ENCODE measurements at places on chromosomes 3 and 15.

GRCh38 chr3:45126730-45127129 lies 19.4 kb downstream of the CDCP1 start:
- DNase-seq, result no peak

DNA sequence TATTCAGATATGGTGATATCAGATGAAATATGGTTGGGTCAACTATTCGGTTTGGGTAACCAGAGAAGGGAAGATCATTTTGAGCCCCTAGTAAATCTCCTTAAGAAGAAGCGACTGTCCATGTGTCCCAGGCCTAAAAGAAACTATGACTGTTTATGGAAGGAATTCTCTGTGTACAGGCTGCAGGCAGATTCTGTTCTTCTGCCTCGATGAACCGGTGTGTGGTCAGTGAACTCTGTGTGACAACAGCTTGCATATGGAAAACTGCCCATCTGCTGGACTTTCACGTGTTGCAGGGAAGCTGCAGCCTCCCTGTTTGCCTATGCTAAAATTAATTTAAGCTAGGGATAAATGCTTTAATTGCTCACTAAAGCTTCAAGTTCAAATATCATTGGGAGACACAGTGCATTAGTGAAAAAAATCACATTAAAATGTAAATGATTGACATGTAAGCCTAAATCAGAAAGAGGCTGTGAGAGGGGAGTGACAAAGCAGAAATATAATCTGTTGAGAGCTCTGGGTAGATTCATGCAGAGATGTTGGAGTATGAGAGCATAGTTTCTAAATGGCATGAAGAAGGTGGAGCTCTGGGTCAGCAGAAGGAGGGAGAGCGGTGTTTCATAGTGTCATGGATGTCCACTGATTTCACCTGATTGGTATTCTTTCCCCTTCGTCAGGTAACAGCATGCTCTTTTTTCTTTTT lies 65.4 kb upstream of the PFN2 start:
- DNase-seq, result no peak

- DNase-seq, result no peak
Measured at GRCh38 chr3:60759439-60759838, 491.8 kb downstream of the FHIT start.

DNA sequence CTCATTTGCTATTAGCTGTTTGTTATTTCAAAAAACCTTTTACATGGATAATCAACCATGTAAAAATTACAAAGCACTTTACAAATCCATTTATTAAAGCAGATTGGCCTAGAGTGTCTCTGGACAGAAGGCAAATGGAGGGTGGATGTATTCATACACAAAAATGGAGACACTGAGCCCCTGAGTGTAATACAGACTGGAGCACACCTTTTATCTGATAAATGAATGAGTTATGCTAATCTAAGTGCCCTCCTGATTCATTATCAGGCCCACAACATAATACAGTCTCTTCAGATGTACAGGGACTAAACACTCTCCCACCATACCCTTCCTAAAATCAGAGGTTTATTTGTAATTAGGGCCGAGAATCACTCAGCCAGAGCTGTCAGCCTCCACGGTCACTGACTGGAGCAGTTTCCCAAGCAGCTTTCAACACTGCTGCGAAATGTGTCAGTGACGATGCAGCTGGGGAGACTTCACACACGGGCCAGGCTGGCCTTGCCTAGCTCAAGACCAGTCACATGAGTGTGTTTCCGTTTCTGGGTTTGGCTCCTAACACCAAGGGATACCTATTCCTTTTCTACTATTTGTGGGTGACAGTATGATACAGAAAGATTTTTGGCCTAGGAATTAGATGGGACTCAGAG lies 271.8 kb downstream of the ZIC1 start:
- peak; percentile 59 for DNase-seq

- DNase-seq, result no peak
Measured at GRCh38 chr3:43348852-43349574, 62.7 kb downstream of the SNRK start.

GRCh38 chr3:177055605-177056571 lies 141.4 kb downstream of the TBL1XR1 start:
- no peak for DNase-seq

DNA sequence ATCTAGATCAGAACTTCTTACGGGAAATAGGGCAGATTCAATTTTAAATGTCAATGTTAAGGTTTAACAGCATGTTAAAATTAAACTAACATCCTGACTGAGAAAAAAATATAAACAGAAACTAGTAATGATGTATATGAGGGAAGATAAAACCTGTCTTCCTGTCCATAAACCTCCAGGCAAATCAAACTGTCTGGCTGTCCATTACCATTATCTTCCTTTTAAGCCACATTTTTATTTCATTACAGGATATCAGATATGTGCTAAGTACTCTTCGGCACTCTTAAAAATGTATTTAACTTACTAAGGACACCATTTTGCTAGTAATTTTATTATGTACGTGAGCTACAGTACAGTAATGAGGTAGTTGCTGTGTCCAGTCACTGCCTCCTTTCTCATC lies 1461.7 kb upstream of the ALCAM start:
- DNase-seq, result no peak

GRCh38 chr3:109430911-109431563 lies 93.7 kb upstream of the DPPA4 start:
- DNase-seq, result no peak

GRCh38 chr3:118167571-118167970 lies 867.1 kb downstream of the IGSF11 start:
- no peak for DNase-seq

DNA sequence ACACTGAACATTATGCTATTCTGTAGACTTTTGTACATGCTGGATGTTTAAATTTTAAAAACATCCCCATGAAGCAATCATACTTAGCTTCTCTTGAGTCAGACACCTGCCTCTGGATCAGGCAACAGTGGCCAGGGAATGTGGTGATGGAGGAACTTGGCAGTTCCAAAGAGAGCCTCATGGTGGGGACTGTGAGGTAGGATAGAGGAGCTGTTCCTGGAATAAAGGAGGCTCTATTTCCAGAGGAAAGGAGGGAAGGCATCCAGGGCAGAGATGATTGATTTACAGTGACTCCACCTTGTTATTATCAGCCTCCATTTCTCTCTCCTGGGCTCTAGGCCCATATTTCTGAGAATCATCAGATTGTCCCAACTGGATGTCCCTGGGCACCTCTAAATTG lies 35.0 kb upstream of the ABHD17C start:
- no peak for DNase-seq

GRCh38 chr3:68256635-68257223 lies 602.3 kb upstream of the SUCLG2 start:
- no peak for DNase-seq

DNA sequence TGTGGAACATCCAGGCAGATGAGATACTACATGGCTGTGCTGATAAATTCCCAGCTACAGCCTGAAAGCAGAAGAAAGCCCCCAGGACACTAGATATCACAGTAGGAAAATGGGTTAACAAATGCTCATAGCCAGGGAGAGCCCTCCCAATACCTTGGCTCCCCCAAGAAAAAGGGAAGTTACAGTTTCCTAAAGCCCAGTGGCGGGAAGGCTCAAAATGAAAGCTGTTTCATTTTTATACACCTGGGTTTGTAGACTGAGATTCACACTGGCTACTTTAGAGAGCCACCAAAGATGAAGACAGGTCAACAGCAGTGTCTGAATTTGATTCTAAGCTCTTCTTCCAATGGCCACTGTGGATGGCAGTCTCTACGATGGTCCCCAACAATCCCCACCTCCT lies 55.0 kb upstream of the TOPAZ1 start:
- no peak for DNase-seq

GRCh38 chr3:17030956-17031652 lies 146.3 kb downstream of the PLCL2 start:
- DNase-seq, result no peak

- DNase-seq, result no peak
Measured at GRCh38 chr15:73244333-73244732, 124.4 kb downstream of the HCN4 start.

GRCh38 chr15:84582583-84583157 lies 18.1 kb upstream of the ZSCAN2 start:
- no peak for DNase-seq

DNA sequence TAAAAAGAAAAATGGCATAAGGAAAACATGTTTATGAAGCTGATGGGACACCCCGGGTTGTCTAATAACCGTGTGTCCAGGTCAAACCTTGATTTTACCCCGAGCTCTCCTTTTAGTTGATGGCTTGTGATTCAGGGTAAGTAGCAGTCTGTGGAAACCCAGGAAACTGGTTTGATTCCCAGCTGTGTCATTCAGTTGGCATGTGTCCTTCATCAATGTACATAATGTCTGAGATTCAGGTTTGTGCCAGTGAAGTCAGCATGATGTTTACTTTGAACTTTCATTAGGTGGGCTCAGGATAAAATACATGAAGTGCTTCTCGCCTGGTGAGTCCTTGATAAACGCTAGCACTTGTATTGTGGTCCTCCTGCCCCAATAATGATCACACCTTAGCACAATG lies 4.3 kb upstream of the COPG1 start:
- no peak for DNase-seq

DNA sequence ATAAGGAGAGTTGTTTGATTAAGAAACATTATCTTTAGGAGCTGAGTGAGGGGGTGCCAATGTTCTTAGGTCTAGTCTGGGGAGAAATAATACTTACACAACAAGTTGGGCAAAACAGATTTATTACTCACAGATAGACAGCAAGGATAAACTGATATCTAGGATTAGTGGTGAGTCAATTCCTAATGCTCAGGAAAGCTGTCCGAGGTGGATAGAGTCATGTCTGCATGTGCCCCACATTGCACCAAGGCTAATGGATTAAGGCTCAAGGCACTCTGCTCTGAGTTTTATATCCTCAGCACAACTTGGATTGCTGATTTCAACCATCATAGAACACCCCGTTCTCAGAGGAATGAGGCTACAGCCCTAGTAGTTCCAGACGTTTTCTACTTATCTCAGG lies 1042.3 kb downstream of the OTOL1 start:
- DNase-seq, result no peak

- no peak for DNase-seq
Measured at GRCh38 chr3:46974421-46975171, 1.9 kb downstream of the CCDC12 start.

DNA sequence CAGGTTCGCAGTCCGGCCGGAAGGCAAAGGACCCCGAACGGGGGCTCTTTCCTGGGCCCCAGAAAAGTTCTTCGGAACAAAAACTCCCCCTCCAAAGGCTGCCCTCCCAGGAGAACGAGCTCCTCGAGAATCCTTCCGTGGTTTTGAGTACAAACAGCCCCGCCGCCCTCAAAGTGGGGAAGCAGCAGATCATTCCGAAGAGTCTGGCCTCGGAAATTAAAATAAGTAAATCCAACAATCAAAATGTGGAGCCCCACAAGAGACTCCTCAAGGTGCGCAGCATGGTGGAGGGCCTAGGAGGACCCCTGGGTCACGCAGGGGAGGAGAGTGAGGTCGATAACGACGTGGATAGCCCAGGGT lies 1.3 kb downstream of the ARHGEF26 start:
- no peak for DNase-seq

DNA sequence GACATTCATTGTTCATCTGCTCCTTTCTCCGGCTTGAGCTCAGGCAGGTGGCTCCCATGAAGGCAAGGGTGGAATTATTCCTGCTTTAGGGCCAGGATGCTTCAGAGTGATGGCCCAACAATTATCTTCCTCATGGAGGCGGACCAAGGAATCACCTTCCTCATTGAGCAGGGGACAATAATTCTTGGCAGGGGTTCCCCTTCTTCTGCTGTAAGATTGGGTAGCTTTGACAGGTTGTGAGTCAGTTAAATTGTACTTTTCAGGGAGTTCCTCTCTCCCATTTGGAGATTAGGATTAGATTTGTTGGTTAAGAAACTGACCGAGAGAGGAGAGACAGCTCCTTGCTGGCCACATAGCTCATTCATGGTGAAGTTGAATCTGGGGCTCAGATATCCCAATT lies 31.4 kb upstream of the CD47 start:
- DNase-seq, result no peak

- no peak for DNase-seq
Measured at GRCh38 chr15:81413851-81414250, 39.8 kb upstream of the TMC3 start.

- no peak for DNase-seq
Measured at GRCh38 chr3:159751146-159751545, 237.5 kb upstream of the IL12A start.

DNA sequence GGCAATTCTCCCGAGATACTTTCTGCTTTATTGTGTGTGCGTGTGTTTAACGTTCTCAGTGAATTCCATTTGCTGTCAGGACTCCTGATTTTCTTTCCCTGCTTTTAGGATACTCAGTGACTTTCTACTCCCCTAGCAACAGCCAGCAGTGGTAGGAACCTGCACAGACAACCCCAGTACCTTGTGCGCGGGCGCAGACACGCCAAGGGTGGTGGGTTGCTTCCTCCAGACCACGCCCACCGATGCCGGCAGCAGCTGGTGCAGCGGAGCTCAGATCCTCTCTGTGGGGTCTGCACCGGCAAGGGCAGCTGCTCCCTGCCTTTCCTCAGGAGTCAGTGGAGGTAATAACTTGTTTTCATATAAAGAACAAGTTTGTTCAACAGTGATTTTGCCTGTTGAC lies 225.1 kb upstream of the NDN start:
- DNase-seq, result no peak

- no peak for DNase-seq
Measured at GRCh38 chr3:128447561-128448013, 19.1 kb downstream of the DNAJB8 start.

GRCh38 chr3:100753846-100754245 lies 44.6 kb downstream of the TFG start:
- no peak for DNase-seq

GRCh38 chr3:58575971-58576652 lies 1.1 kb downstream of the FAM107A start:
- peak; percentile 69 for DNase-seq

- no peak for DNase-seq
Measured at GRCh38 chr3:155608228-155608920, 136.5 kb downstream of the PLCH1 start.

GRCh38 chr3:25306705-25307104 lies 121.4 kb upstream of the RARB start:
- DNase-seq, result no peak

DNA sequence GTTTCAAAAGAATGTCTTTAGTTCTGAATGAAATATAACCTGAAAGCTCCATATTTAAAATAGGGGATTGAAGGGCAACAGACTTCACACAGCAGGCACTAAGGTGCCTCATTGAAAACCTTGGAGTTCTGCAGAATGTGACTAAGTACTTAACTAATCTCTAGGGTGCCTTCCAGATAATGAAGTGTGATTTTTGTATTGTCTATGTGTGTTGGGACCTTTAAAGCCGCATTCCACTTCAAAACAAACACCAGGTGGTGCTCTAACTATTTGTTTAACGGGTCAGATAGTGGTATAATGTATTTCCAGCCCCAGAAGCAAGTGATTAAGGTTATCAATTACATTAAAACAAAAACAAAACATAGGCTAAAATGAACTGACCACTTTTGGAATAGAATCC lies 28.0 kb downstream of the TFG start:
- no peak for DNase-seq

GRCh38 chr3:107611775-107612469 lies 89.2 kb downstream of the BBX start:
- DNase-seq, result no peak

DNA sequence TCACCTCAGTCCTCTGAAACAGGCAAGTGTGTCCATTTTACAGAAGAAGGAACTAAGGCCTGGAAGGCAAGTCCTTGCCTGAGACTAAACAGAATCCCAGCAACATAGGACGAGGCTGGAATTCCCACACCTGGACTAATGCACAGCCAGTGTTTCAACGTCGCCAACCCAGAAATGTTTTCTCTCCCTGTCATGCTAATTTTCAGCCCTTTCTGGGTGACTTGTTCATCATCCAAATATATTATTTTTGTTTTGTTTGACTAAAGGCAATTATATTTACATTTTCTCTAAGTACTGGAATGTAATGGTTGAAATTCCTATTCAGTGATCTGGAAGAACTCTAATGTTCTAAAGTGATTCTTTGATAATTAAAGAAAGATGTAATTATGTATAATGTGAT lies 51.8 kb downstream of the BTD start:
- DNase-seq, result no peak
